ENCODE measurements at places on chromosomes 11 and 22.
A peak's percentile ranks its signal among the peaks of the same experiment; 100 is the strongest.

- DNase-seq = no peak
Observed at GRCh38 chr11:16347928-16348685, 8.2 kb downstream of the SOX6 start.

DNA sequence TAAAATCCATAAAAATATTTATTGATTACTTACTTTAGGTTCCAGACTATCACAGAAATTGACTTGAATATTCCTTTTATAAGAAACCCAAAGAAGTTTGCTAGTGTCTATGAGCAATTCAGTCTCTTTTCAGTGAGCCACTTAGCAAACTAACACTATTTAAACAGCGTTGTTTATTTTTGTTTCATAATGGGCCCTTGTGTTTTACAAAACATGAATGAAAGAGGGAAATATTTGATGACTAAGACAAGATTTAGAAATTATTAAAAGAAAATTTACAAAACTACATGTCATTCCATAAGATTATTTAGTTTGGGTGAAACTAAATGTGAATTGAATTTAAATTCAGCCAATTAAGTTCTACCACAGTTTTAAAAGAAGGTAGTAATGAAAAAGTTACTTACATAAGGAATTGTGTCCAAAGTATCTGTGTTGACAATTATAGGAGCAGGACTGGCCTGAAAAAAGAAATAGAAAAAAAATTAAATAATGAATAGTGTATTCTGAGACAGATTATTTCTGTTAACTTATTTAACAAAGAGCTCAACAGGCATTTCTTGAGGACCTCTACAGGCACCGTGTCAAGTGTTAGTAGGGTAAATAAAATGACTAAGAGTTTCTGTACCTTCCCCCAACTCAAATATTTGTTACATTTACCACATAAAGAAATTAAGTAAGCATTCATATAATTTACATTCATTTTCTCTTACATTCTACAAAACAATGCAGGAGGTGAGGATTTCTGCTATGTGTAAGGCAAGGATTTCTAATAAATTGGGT, 964.9 kb upstream of the CCDC90B start:
- no peak for DNase-seq

DNA sequence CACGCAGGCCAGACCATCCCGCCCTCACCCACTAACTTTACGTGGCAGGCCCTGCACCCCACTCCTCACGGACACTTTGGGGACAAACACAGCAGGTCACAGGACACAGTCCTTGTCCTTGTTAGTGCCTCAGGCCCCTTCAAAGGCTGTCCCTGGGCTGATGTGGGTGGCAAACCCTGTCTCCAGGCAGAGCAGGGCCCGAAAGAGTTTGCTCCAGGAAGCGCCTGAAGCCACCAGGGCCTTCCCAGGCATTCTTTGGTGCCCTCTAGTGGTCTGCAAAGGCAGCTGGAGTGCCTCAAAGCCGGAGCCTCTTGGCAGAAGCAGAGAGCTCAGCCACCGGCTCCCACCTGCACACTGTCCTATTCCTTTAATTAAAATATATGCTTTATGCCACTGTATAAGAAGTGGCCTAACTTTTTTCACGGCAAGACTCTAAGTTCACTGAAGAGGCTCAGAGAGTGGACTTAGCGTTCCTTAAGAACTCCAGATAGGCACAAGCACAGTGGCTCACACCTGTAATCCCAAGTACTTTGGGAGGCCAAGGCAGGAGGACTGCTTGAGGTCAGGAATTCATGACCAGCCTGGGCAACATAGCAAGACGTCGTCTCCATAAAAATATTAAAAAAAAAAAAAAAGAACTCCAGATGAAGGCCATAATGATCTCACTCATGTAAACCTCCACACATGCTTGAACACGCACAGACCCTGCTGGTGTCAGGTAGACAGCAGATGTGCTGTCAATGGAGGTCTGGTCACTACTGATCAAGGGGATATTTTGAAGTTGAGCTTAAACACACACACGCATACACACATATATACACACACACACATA, 11.1 kb downstream of the TXN2 start:
- peak; percentile 90 for DNase-seq

DNA sequence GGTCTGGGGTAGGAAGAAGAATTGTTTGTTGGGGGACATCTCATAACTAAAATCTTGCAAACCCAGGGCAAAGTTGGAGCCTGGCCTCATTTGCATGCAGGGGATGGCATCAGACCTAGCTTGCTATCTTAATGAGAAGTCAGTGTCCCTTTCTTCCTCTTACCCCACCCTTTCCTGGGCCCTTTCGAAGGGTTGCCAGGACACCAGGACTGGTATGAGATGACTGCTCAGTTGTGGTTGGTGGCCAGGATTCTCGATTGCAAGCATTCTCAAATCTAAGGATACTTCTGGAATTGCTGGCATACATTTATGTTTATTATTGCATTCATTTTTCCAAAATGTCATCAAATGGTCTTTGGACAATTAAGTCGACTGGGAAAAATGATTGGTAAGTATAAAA, 131.0 kb downstream of the SLC1A2 start:
- DNase-seq = no peak

DNA sequence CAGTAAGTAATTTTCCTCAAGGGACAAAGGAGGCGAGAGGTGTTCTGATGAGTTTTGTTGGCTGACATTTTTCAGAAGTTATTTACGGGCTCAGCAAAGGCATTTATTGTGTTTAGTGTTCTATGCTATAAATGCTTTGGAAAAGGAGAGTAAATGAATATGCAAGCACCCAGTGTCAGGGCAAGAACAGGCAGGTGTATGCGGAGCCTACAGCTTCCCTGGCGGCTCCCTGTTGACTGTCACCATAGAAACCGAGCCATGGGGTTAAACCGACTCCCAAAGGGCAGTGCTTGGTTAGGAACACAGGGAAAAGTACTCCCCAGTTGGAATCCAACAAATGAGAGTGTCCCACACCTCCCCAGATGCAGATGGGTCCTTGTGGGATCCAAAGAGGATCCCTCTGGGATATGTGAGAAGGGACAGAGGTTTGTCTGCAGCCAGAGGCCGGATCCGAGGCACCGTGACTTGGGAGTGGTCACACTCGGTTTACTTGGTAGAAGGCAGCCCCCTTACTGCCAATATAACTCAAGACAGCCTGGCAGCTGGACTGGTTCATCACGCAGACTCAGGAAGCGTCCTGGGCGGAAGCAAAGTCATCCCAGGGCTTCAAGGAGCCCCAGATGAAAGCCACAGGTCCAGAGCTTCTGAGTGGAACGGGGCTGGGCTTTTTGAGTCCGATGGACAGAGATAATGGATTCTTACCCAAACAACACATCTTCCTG, 329.7 kb downstream of the CTTN start:
- DNase-seq = no peak

DNA sequence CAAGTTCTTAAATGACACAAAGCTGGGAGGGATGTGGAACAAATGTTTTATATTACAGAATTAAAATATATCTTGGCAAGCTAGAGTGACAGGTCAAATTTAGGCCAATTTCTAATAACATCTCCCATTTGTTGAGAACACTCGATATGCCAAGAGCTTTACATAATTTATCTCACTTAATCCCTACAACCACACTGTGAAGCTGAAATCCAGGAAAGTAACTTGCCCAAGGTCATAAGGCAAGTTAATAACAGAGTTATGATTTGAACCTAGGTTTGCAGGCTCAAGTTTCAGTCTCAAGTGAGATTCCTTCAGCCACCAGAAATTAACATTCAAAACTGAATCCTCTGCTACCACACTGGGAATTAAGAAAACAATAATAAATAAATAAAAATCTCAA, 38.3 kb downstream of the RAB30 start:
- DNase-seq = no peak

DNA sequence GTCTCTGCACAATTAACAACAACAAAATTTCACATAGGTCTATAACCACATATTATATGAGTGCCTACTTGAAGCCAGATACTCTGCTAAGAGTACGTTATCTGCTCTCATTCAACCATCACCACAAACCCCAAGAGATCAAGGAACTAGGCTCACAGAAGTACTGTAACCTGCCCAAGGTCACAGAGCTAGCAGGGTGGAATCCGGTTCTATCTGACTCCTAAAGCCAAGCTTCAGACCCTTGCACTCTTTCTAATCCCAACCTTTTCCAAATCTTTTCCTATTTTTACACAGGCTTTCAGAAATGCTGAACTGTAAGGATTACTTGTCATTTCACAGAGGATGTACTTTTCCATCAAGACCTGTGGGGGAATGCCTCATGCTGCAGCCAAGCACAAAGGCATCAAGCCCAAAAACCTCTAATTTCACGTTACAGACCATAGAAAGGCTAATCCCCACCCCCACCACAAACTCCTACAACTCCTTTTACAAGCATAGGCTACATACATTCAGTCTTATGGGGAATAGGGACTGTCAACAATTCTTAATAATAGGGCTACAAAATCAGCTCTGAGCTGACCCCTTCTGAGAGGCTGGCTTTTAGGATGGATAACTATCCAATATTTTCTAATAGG, 927 bp downstream of the PRCP start:
- DNase-seq = peak; percentile 22

DNA sequence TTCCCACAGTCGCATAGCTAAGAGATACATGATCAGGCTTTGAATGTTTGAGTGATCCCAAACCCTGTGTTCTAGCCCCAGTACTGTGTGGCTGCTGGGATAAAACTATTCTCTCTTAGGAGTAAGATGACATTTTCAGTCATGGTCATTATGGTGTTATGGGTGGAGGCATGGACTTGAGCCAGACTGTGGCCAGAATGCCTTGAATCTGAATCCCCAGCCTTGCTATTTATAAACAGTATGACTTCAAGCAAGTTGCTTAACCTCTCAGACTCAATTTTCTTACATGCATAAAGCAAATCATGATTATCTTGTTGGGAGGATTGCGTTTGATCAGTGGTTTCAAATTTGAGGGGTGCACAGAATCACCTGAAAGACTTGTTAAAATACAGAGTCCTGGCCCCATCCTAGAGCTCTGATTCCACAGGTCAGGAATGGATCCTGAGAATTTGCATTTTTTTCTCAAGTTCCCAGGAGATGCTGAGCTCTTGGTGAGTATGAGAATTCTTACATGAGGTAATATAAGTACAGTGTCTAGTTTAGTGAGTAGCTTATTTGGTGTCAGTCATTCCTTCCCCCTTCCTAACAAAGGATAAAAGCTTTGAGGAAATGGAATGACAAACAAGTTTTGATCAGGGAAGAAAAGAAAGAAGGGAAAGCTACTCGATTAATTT, 571.7 kb downstream of the METTL15 start:
- no peak for DNase-seq

DNA sequence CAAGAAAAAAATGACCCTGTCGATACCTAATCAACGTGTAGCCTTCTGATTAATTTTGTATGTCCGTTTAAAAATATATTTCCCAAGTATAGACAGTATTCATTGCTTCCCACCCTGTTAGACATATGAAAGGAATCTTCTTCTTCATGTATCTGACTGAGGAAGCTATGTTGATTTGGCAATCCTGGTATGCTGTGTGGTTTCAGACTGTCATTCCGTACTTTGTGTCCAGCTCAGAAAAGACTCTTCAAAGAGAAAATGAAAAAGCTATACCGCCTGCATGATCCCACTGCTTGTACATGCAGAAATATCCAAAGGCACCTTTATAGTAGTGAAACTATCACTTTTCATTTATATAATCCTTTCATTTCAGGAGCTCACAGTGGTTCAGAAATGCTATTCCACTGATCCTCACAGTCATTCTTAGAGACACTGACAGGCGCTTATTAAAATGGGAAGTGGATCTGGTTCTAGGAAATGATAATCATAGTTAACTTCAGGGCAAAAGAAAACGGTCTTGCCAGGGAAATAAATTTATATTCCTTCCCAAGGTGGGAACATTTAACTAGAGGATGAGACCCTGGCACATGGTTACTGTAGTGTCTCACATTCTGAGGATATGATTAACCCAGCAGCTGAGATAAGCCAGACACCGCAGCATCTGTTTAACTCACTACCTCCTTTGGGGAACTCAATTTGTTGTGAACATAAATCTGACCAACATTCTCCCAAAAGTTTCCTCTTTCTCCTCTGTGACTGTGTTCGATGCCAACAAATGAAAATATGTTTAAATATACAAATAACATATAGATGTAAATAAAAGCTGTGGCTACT, 599.2 kb upstream of the LUZP2 start:
- DNase-seq = no peak

- no peak for DNase-seq
Observed at GRCh38 chr11:34313099-34313517, 44.7 kb downstream of the ABTB2 start.

- DNase-seq = peak; percentile 30
Observed at GRCh38 chr11:66346476-66347424, 679 bp downstream of the B4GAT1 start.

- DNase-seq = no peak
Observed at GRCh38 chr11:67627812-67628624, 1.7 kb downstream of the NUDT8 start.

DNA sequence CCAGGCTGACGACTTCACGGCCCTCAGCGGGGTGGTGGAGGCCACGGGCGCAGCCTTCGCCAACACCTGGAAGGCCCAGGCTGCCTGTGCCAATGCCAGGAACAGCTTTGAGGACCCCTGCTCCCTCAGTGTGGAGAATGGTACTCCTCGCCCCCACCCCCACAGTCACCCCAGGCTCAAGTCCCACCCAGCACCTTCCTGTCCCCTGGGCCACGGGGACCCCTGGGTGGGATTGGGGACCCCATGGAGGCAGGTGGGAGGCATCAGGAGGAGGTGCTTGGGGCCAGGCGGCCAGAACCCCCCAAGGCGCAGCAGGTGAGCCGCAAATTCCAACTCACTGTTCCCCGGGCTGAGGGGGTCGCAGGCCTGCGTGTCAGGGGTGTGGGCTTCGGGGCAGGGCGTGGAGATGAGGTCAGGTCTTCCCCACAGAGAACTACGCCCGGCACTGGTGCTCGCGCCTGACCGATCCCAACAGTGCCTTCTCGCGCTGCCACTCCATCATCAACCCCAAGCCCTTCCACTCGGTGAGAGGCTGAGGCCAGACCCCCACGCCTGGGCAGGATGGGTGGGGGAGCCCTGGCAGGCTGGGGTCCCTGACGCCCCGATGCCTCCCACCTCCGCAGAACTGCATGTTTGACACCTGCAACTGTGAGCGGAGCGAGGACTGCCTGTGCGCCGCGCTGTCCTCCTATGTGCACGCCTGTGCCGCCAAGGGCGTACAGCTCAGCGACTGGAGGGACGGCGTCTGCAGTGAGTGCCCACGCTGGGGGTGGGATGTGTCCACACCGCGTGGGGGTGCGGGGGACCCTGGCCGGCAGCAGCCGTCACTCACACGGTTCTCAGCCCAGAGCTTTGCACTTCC, 9.4 kb downstream of the MUC5B start:
- no peak for DNase-seq

DNA sequence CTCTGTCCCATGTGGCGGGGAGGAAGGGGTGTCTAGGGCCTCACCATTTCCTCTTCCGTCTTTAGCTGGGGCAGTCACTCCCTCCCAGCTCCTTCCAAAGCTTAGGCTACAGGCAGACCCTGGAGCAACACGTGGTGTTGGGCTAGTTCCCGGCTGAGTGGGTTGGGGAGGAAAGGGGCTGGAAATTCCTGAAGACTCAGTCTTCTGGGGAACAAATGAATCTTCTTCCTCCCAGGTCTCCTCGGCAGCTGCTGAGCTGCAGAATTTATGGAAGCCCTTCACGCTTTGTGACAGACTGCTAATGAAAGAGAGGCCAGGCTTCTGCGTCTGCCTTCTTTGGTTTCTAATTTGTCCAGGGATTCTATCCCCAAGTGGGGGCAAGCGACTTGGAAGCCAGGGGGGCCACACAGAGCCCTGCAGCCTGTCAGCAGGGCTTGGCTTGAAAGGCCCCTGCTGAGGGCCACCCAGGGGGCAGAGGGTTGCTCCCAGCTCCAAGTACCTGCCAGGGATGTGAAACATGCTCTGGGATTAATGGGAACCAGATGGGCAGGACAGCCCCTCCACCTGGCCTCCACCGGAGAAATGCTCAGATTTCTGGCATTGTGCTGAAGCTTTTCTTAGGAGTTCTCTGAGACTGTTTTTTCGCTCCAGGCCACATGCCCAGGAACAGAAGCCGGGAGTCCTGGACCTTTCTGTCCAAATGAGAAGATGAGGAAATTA, 123.1 kb downstream of the PKNOX2 start:
- DNase-seq = no peak

Data from suppressor macrophage (primary cell).